GM23248 (cell line): ENCODE measurements at places on chromosomes 7 and 10. TPM values are rescaled to one million over a fixed set of nuclear protein-coding genes. Genes with fewer than 3 reads are reported as not detected.

The GRID1 gene
- total RNA-seq, result not detected in 2 replicates

The NEUROD6 gene
- not detected in 2 replicates for total RNA-seq

The C7orf57 gene
- not detected in 2 replicates for total RNA-seq

The CRTAC1 gene
- 0.13 TPM in 1 of 2 replicates, not detected in the other for total RNA-seq

The OR2A1 gene
- total RNA-seq, result 0.13 and 0.32 TPM in 2 replicates

The FKBP6 gene
- not detected in 2 replicates for total RNA-seq

The ANKRD1 gene
- total RNA-seq, result 8.3 and 10.9 TPM in 2 replicates

The PON1 gene
- not detected in 2 replicates for total RNA-seq

The ZNF804B gene
- not detected in 2 replicates for total RNA-seq

GRCh38 chr10:113961182-113962031, 82.3 kb upstream of the ADRB1 start:
- no peak for DNase-seq

GRCh38 chr7:1883031-1883761, 213.1 kb downstream of the ELFN1 start:
- peak; percentile 96 for DNase-seq

DNA sequence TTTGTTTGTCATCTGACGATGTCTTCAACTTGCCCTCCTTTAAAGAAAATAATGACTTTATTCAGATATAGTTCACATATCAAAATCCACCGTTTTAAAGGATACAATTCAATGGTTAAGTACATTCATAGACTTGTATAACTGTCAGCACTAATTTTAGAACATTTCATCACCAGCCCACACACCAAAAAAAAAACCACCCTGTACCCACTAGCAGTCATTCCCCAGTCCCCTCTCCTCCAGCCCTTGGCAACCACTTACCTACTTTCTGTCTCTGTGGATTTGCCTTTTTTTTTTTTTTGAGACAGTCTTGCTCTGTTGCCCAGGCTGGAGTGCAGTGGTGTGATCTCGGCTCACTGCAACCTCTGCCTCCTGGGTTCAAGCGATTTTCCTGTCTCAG, 5.3 kb upstream of the HILPDA start:
- DNase-seq, result no peak

- peak; percentile 22 for DNase-seq
These were observed 48.7 kb downstream of the GCC1 start for GRCh38 chr7:127536741-127537140.

DNA sequence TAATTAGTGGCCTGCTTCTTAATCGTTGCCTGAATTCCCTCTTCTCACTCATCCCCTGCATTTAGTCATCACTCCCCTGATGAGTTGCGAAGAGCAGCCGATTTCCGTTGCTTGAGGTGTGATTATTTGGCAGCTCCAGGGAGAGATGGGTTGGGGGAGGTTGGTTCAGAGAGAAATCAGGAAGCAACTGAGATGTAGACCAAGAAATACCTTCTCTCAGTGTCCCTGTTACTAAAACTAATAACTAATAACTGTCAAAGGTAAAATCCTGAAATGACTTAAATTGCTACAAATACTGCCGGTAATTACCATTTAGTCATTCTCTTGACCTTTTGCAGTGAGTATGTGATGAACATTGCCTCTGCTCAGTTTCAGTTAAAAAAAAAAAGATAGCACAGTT, 76.9 kb downstream of the ELMO1 start:
- no peak for DNase-seq

- no peak for DNase-seq
These were observed 697.6 kb downstream of the KCNMA1 start for GRCh38 chr10:76939933-76940468.

GRCh38 chr10:110413903-110414547, 83.7 kb upstream of the DUSP5 start:
- DNase-seq, result no peak

GRCh38 chr10:112848868-112849430, 101.1 kb upstream of the TCF7L2 start:
- no peak for DNase-seq

- DNase-seq, result peak; percentile 91
These were observed 61.3 kb downstream of the MICU1 start for GRCh38 chr10:72564596-72564995.

GRCh38 chr10:1210667-1211066, 154.5 kb downstream of the WDR37 start:
- DNase-seq, result no peak

- no peak for DNase-seq
These were observed 8.1 kb downstream of the STK17A start for GRCh38 chr7:43590862-43591557.

DNA sequence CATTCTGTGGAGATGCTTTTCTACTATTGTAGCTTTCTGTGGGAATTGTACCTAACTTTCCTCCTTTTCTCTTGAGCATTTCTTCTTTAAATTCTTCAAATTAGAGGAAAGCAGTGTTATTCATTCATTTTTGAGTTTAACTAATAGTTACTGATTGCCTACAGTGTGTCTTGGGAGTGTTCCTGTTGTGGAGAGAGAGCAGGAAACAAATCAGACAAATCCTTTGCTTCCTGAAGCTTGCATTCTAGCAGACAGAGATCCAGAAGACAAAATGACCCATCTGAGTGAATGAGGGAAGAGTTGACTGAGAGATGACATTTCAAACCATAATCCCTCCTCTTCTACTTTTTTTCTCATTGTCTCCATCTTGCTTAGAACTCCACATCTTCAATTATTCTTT, 170.4 kb downstream of the SUGCT start:
- no peak for DNase-seq

- peak; percentile 75 for DNase-seq
These were observed 4.1 kb downstream of the IMPDH1 start for GRCh38 chr7:128405471-128406313.

GRCh38 chr7:73918926-73919693, 58.2 kb downstream of the TMEM270 start:
- DNase-seq, result no peak

GRCh38 chr7:100975371-100975821, 6.0 kb downstream of the MUC12 start:
- DNase-seq, result no peak

GRCh38 chr7:40437498-40437897, 302.7 kb downstream of the SUGCT start:
- DNase-seq, result peak; percentile 90

GRCh38 chr7:136033413-136034031, 56.4 kb upstream of the MTPN start:
- DNase-seq, result no peak

DNA sequence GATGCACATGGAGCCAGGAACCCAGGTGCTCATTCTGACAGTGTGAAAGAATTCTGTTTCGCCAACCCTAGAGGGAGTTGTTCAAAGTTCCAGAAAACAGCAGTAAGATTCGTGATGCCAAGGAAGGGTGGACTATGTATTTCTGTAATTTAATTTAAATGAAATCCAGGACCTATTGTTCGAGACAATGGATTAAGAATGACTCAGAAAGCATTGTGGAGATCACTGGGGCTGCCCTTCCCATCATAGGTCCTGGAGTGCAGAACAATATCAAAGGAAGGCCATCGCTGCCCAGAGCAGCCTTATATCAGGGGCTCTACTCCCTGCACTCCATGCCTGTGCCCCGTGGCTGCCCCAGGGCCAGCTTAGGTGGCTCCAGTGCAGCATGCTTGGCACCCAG, 32.1 kb upstream of the CALD1 start:
- no peak for DNase-seq

GRCh38 chr10:127468632-127469031, 80.5 kb upstream of the NPS start:
- no peak for DNase-seq

DNA sequence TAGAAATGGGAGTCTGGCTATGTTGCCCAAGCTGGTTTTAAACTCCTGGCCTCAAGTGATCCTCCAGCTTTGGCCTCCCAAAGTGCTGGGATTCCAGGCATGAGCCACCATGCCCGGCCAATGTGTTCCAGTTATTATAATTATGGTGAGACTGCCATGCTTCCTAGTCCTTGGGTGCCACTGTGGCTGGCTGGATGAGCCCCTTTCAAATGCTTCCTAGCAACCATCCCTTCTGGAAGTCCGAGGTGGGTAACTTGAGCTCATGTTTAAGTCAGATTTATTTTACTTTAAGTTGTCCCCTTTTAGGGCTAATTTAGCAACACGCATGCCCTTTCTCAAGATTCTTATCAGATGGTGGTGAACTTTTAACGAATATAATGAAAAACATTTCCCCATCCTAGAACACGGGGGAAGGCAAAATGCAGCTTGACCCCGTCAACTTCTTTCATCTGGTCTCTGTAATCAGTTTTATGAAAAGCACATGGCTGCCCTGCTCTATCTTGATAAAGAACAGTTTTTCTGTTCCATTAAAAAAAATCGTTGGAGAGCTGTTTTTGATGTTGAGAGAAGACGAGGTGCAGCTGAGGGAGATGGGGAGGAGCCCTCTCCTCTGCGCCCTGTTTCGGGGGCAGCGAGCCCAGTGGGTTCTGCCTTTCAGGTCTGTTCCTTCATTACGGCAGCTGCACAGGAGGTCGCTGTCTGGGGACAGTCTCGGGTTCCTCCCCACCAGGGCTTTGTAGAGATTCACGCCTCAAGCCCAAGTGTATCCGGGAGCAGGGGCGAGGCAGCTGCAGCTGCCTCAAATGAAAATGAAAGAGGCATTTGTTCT, 61.0 kb upstream of the MKI67 start:
- no peak for DNase-seq

GRCh38 chr10:29472301-29473086, 162.3 kb downstream of the SVIL start:
- no peak for DNase-seq

GRCh38 chr7:135192914-135193536, 18.3 kb downstream of the WDR91 start:
- no peak for DNase-seq

DNA sequence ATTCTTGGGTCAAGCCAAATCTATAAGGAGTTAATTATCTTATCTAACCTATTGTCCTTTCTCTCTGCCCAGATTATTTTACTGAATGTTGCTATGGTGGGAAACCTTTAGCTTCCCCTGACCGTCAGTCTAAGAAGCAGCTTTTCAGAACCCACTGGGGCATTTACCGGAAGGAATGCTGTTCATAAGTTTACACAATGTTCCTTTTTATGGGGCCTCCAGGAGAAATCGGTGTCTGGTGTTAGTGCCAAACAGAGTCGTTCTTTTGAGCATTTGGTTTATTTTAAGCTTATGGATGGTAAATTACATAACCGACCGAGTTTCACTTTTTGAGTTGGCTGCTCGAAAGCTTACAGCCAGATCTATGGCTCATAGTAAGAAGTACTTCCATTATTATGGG, 111.9 kb downstream of the CACNB2 start:
- no peak for DNase-seq

GRCh38 chr7:2353936-2354185, 766 bp upstream of the EIF3B start:
- DNase-seq, result peak; percentile 95

GRCh38 chr10:17851611-17852010, 42.5 kb downstream of the MRC1 start:
- DNase-seq, result no peak

GRCh38 chr10:84267503-84268126, 22.8 kb downstream of the RGR start:
- DNase-seq, result peak; percentile 77

DNA sequence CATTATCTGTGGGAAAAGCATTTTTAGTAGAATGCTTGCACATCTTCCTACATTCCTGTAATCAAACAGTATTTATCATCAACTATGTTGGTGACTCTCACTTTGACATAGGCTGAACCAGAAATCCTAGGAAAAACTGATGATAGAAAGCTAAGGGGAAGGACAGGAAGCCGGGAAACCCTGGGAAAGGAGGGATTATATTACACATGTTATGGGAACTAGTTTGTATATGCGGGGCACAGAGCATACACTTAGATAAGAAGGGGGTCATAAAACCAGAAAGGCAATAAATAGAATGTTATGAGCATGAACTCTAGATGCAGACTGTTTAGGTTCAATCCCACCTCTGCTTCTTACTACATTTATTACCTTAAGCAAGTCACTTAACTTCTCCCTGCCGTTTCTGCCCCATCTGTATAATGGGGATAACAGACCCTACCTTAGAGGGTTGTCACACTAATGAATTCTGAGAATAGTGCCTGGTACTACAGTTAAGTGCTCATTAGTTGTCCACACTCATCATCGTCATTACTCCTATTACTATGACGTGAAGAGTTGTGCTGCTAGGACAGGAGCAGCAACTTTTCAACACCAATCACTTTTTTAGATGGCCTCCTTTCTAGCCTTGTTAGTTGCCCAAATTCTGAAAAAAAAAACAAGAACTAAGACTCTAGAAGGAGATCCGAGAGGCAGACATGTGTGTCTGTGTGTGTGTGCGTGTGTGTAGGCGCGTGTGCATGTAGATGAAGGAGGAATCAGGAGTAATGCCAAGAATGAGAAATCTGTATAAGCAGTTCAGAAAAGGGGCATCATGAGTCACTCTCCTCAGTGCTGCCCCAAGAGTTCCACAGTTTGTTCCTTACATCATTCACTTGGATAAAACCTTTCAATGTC, 52.2 kb downstream of the KMT2C start:
- peak; percentile 88 for DNase-seq

- no peak for DNase-seq
These were observed 91.5 kb upstream of the CALN1 start for GRCh38 chr7:72503644-72504043.

- DNase-seq, result peak; percentile 53
These were observed 76.4 kb downstream of the MAGI2 start for GRCh38 chr7:79377097-79377496.

- DNase-seq, result no peak
These were observed 100.3 kb downstream of the ELFN1 start for GRCh38 chr7:1770331-1770730.

DNA sequence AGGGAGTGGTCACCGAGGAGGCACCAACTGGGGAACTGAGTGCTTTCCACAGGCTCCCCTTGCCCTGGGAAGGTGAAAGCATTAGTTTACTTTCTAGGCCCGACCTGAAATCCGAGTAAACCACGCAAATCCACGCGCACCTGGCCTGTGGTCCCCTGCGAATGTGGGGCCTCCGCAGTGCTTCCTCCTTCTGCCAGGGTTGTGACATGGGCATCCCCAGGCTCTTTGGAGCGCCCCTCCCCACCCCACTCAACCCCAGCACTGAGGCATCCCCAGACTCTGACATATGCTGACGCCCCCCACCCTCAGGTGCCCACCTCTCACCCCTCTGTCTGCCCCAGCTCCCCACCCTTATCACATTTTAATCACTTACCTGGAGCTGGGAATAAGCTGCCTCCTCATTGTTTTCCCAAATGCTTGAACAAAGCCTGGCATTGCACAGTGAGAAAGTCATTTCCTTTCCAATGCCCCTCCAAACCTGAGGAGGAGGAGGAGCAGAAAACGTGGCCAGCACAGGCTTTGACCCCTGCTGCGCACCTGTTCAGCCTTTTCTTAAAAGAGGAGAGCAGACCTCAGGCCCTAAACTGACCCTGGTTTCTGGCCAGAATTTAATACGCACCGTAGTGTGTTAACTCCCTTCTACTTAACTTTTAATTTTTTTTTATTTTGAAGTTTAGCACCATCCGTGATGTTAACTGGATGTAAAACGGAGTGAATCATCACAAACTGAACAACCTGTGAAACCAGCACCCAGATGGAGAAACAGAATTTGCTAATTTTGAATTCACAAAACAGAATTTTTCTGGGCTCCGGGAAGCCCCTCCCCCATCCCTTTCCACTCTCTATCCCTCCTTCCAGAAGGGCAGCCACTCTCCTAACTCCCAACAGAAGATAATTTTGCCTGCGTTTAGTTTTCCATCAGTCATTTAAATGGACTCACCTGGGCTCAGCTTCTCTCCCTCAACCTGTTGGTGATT, 129.4 kb downstream of the WDR11 start:
- no peak for DNase-seq
